Esophagus squamous epithelium (tissue), 5 donors: ENCODE measurements at places on chromosomes 2 and 18.

DNA sequence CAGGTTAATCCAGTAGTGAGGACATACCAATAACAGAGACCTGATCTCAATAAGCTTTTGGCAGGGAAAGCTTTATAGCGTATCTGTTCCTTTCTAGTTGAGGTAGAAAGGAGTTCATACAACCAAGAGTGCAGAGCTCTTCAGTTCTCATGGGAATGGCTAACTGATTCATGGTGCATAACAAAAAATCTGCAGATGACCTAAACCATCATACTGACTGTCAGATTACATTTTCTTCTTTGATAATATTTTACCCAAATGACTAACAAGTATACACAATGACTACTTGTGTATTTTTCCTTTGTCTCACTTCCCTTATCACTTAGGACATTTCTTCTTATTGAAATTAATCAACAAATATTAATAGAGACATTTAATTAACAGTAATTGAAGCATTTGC is 140.0 kb upstream of the SERTAD2 start:
- no peaks in the 10 kb centered on the region for H3K36me3 ChIP-seq
- no peaks in the 10 kb centered on the region for H3K4me1 ChIP-seq
- no peak for DNase-seq
- no peaks in the 10 kb centered on the region for H3K27me3 ChIP-seq
- H3K27ac ChIP-seq = peak overlapping the region; percentile 35
- no peak overlapping the region for H3K4me3 ChIP-seq

GRCh38 chr2:223731503-223731902 is 105.9 kb downstream of the AP1S3 start:
- peaks cover 10% of the 10 kb centered on the region for H3K4me1 ChIP-seq
- DNase-seq = no peak
- H3K36me3 ChIP-seq = no peaks in the 10 kb centered on the region
- H3K27me3 ChIP-seq = no peaks in the 10 kb centered on the region

- no peaks in the 10 kb centered on the region for H3K27me3 ChIP-seq
- no peaks in the 10 kb centered on the region for H3K36me3 ChIP-seq
- no peaks in the 10 kb centered on the region for H3K4me1 ChIP-seq
- H3K4me3 ChIP-seq = no peak overlapping the region
- no peak overlapping the region for H3K27ac ChIP-seq
These were observed 142.9 kb upstream of the ZSWIM2 start for GRCh38 chr2:186991766-186992417.

- peaks cover 95% of the 10 kb centered on the region for H3K4me1 ChIP-seq
- no peaks in the 10 kb centered on the region for H3K27me3 ChIP-seq
- no peaks in the 10 kb centered on the region for H3K36me3 ChIP-seq
- H3K4me3 ChIP-seq = no peak overlapping the region
- H3K27ac ChIP-seq = peak overlapping the region; percentile 63
These were observed 122.0 kb downstream of the SPTBN1 start for GRCh38 chr2:54577944-54578647.

DNA sequence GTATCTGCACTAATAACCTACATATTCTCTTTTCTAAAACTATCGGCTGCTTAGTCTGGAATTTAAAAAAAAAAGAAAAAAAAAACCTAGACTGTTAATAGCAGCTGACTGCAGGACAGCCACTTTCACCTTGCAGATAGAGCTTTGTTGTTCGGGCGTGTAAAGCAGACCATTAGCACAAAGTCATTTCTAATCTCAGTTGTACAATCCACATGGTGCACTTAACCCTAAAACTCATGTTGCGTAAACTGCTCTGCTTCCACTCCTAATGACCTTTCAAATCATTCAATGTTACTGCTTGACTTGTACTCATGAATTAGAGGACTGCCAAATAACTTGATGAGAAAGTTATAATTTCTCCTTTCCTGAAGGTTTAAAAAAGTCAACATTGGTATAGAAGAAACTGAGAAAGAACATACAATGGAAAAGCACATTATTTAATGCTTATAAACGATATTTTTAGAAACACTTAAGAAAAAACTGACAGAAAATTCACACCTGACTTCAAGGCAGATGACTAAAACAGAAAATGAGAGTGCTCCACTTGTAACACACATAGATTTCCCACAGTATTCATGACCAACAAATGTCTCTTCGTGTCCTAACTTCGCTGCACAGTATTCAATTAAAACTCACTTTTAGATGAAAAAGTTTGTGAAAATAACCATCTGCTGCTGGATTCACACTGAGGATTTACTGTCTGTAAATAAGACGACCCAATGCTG is 2.6 kb downstream of the CDH2 start:
- DNase-seq = no peak
- H3K27me3 ChIP-seq = peaks cover 88% of the 10 kb centered on the region
- no peak overlapping the region for H3K4me3 ChIP-seq
- H3K36me3 ChIP-seq = no peaks in the 10 kb centered on the region

DNA sequence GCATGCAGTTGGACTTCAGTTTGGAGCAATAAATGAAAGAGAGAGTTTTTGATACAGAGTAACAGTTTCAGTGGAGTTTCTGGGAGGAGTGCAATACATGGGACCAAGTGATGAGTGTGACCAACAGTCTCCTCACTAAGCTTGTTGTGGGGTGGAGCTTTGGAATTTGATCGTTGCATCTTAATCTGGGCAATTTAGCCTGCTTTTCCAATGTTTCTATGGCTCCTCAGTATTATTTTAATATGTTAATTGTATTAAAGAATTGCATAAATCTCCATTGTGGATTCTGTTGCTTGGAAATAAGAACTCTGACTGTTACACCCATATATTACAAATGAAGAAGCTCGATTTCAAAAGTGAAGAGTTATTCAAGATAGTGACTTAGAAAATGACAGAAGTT is 446.6 kb upstream of the LRATD1 start:
- no peaks in the 10 kb centered on the region for H3K4me1 ChIP-seq
- no peak overlapping the region for H3K27ac ChIP-seq
- no peaks in the 10 kb centered on the region for H3K27me3 ChIP-seq
- H3K36me3 ChIP-seq = no peaks in the 10 kb centered on the region
- H3K4me3 ChIP-seq = no peak overlapping the region
- DNase-seq = no peak

GRCh38 chr2:61785583-61785982 is 68.3 kb downstream of the FAM161A start:
- no peak for DNase-seq
- H3K36me3 ChIP-seq = no peaks in the 10 kb centered on the region
- no peaks in the 10 kb centered on the region for H3K4me1 ChIP-seq
- no peaks in the 10 kb centered on the region for H3K27me3 ChIP-seq

- no peak overlapping the region for H3K27ac ChIP-seq
- no peaks in the 10 kb centered on the region for H3K27me3 ChIP-seq
- no peaks in the 10 kb centered on the region for H3K4me1 ChIP-seq
- no peak overlapping the region for H3K4me3 ChIP-seq
- DNase-seq = no peak
These were observed 7.1 kb downstream of the VPS54 start for GRCh38 chr2:64012115-64012514.

DNA sequence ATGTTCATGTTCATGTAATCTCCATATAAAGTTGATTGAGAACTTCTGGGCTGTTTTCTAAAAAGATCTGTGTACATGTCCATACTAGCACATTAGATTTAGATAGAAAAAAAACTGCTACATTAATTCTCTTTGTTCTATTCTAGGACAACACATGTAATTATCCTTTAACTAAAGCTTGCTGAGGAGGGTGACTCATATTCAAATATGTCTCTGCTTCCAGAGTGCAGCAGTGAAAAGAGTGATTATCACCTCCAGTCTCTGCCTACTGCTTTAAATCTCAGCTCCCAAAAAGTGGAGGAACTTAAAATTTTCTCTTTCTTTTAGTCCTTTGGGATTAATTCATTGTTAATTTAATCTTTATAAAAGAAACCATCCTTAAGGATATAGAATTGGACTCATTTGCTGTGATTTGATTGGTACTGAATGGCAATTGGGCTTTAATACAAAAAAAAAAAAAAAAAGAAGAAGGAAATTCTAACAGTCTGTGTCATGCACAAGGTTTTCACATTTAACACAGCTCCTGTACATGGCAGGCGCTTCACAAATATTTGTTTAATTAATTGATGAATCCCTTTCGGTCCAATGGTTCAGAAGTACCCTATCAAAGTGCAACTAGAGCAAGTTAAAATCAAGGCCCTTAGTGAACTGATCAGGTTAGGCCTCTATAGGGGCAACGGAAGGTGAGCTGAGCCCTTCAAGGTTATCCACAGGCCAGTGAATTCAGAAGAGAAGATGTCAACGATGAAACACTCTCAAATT is 214.0 kb upstream of the KCNJ3 start:
- H3K27ac ChIP-seq = no peak overlapping the region
- H3K4me3 ChIP-seq = no peak overlapping the region
- H3K4me1 ChIP-seq = no peaks in the 10 kb centered on the region
- H3K27me3 ChIP-seq = no peaks in the 10 kb centered on the region

- H3K27ac ChIP-seq = peak overlapping the region; percentile 88
- H3K4me3 ChIP-seq = no peak overlapping the region
- H3K36me3 ChIP-seq = no peaks in the 10 kb centered on the region
These were observed 5.9 kb upstream of the FHL2 start for GRCh38 chr2:105404736-105405135.

DNA sequence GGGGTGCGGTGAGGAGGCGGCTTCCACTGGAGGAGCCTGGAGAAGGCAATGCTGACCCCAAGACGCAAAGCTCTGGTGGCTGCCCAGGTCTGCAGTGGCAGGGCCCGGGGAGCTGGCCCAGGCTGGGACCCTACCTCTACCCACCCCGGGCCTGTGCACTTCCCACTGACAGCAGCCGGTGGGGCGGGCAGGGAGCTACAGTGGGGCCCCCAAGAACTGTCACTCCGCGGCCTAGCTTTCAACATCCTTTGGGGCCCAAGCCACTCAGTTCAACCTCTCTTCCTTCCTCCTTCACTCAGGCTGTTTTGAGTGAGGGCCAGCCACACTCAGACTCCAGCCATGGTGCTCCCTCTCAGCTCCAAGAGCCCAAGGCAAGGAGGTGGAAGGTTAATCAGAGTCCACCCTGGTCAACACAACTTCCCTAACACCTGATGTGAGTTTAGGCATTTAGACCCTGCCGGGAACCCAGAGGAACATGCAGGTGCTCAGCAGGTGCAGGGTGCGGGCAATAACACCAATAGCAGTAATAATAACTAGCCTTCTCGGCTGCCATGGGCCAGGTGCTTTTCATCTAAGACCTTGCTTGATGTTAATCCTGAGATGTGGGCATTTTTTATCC is 93.6 kb downstream of the ZFP36L2 start:
- no peaks in the 10 kb centered on the region for H3K36me3 ChIP-seq
- peak overlapping the region; percentile 87 for H3K27ac ChIP-seq
- H3K27me3 ChIP-seq = no peaks in the 10 kb centered on the region
- H3K4me1 ChIP-seq = peaks cover 49% of the 10 kb centered on the region
- DNase-seq = no peak
- H3K4me3 ChIP-seq = no peak overlapping the region

- no peak overlapping the region for H3K27ac ChIP-seq
- H3K36me3 ChIP-seq = no peaks in the 10 kb centered on the region
- H3K4me3 ChIP-seq = no peak overlapping the region
- no peak for DNase-seq
- H3K27me3 ChIP-seq = peaks cover 26% of the 10 kb centered on the region
These were observed 261.0 kb downstream of the HRH4 start for GRCh38 chr18:24721388-24721787.

DNA sequence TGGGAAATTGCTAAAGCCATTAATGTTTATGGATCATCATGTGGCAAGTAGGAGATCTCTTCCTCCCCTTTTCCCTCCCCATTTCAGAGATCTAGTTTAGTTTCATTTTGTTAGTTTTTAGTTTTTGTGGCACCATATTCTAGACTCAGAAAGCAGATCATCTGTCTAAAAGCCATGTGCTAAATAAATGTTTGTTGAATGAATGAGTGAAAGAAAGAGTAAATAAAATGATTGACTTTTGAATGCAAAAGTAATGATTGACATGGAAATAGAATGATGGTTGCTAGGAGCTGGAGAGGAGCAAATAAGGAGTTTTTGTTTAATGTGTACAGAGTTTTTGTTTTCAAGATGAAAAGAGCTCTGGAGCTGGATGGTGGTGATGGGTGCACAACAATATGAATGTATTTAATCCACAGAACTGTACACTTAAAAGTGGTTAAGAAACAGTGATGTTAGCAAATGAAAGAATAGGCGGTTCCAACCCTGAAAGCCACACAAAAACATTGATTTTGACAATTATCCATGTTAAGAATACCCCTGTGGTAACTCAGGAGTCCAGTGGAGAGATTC is 23.6 kb downstream of the TMEM178A start:
- no peak for DNase-seq

GRCh38 chr18:67670024-67670543 is 153.6 kb upstream of the DSEL start:
- H3K27ac ChIP-seq = no peak overlapping the region
- H3K36me3 ChIP-seq = no peaks in the 10 kb centered on the region
- DNase-seq = no peak
- H3K4me1 ChIP-seq = no peaks in the 10 kb centered on the region
- H3K27me3 ChIP-seq = no peaks in the 10 kb centered on the region

DNA sequence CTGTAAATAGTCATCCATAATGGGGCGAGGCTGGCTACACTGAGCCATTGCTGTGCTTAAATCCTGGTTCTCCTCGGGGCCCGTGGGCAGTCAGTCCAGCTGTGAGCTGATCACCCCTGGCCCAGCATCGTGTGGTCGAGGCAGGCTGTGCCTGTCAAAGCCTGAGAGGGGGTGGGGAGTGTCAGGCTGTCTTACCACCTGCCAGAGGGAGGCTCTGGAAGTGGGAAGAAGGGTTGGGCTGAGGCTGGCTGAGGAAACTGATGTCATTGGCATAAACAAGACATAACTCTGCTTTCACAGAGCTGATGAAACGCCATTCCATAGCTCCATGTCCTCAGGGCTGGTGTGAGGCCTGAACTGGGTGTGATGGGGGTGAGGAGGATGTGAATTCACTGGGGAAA is 49.7 kb downstream of the KLHL29 start:
- DNase-seq = no peak
- no peaks in the 10 kb centered on the region for H3K36me3 ChIP-seq
- H3K27ac ChIP-seq = no peak overlapping the region

DNA sequence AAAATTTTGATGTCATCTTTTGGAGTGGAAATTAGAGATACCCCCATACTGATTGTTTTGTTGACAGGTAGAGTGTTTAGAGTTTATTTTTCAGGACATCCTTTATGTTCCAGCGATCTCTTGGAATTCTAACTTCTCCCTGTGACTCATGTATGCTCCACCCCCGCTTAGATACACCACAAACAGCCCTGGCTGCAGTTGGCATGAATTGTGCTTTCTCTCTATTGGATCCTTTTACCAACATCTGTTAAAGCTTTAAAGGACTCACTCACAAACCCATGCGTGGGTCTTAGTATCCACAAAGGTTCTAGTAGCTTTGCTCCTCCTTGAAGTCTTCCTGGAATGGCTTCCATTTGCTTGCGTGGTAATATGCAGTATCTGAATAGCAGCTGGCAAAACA is 409.5 kb upstream of the POU3F3 start:
- H3K27ac ChIP-seq = no peak overlapping the region
- H3K4me1 ChIP-seq = no peaks in the 10 kb centered on the region
- no peak for DNase-seq
- no peaks in the 10 kb centered on the region for H3K36me3 ChIP-seq

DNA sequence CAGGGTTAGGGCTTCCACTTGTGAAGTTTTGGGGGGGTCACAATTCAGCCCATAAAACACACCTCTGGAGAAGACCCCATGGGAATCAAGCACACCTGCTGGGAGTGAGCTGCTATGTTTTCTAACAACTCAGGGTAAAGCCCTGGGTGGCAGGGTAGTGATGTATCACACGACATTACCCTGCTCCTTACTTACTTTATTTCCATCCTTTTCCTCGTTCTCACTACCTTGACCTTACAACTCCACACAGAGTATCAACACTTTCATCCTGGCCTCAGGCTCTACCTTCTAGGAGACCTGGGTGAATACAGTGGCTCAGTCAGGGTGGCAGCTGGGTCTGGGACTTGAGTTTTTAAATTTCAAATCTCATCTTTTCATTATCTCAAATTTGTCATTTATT is 290.3 kb downstream of the CYRIA start:
- DNase-seq = no peak
- H3K4me3 ChIP-seq = no peak overlapping the region
- no peak overlapping the region for H3K27ac ChIP-seq
- no peaks in the 10 kb centered on the region for H3K4me1 ChIP-seq
